Right lung (tissue), 10 donors: ENCODE measurements at places on chromosomes 13 and 19.

GRCh38 chr19:43684326-43684725 lies 14.4 kb upstream of the PLAUR start:
- no peak for DNase-seq

GRCh38 chr13:45219938-45220375 lies 19.1 kb upstream of the KCTD4 start:
- no peak for DNase-seq

GRCh38 chr19:47187335-47187655 lies 43.7 kb downstream of the BBC3 start:
- DNase-seq: no peak

DNA sequence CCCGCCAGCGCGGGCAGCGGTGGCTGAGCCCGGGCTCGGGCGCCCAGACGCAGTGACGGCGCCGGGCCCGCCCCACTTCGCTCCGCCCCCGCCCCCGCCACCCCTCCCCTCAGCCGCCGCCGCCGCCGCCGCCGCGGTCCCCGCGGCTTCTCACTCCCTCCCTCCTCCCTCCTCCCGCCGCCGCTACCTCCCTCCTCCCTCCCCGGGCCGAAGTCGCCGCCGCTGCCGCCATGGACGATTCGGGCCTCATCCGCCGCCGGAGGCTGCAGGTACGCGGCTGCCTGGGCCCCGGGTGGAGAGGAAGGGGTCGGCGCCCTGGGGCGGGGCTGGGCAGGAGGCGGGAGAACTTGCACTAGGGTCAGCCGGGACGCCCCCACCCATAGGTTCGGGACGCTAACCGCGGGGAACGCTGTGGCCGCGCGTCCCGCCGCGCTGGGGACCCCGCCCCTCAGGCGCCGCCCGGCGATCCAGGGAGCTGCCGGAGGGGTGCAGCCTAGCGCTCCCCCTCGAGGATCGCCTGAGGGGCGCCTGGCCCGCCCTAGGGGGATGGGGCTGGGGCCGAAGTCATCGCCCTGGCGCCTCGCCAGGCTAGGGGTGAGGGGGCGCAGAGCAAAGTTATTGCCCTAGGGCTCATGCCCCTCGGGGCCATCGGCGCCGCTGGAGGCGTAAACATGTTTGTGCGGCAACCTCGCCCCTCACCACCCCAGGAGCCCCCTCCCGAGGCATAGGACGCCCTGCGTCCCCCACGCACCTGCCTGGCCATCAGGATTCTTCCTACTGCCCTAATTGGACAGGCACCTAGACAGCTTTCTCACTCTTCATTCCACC lies 427 bp downstream of the RTBDN start:
- DNase-seq: no peak

- DNase-seq: no peak
Measured at GRCh38 chr19:2260341-2260805, 4.2 kb upstream of the JSRP1 start.

GRCh38 chr19:16637535-16637934 lies 9.5 kb upstream of the MED26 start:
- DNase-seq: no peak

- no peak for DNase-seq
Measured at GRCh38 chr19:10271543-10272086, 695 bp downstream of the ICAM1 start.

- DNase-seq: no peak
Measured at GRCh38 chr13:26300140-26300539, 46.2 kb downstream of the CDK8 start.

- no peak for DNase-seq
Measured at GRCh38 chr19:35742121-35742724, at the start of gene IGFLR1. Gene IGFLR1 (minus strand): TSS chr19:35742452. CDS start chr19:35741180, 1,272 bp downstream.

DNA sequence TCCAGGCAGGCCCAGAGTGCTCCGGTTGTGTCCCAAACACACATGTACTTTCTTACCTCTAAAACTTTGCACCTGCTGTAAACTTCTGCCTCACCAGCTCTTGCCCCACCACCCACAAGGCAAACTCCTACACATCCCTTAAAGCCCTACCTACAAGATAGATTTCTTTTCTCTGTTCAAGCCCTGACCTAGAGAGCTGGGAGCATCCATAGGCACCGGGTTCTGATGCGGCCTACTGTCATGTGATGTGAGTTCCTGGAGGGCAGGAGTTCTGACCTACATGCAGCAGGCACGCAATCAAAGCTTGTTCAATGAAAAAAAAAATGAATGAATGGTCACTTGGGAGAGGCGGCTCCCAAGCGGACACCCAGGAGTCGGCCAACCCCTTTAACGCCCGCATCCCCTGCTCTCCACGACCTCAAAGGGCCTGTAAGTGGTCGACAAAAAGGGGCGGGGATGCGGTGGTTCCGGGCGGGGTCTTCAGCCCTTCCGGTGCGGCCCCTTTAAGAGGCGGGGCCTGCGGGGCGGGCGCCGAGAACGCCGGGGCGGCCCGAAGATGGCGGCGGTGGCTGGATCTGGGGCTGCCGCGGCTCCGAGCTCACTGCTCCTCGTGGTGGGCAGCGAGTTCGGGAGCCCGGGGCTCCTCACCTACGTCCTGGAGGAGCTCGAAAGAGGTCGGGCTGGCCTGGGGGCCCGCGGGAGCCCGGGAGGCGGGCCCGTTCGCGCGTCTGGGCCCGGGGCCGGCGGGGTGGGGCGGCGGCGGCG lies at the start of gene MAP1S:
Gene MAP1S (plus strand): TSS at position 534 of the 765 bp plus-strand sequence. CDS start 23 bp downstream, at position 557.
- DNase-seq: peak; percentile 51

- no peak for DNase-seq
Measured at GRCh38 chr13:40652588-40652940, 13.9 kb downstream of the FOXO1 start.

DNA sequence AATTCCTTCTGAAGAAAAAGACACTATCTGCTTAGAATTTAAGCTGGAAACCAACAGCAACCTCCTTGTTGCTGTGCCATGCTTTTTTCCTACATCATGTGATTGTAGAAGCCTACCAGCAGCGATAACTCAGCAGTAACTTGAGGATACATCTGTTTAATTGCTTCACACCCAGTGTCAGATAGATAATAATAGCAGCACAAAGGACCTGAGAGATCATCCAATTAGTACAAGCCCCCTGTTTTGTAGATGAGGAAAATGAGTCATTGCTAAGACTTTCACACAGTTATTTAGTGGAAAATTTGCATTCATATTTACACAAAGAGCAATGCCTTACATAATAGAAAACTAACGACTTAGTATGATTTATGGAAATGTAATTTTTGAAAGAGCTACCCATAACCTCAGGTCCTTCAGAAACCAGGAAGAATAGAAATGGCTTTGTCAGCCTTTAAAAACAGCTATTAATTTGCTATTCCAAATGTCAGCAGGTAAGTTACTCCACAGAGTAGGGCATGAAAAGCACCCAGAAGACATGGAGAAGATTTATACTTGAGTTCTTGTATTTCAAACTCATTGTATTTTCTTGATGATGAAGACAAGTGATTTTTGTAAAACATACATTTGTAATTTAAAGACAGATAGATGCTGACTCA lies 93.7 kb upstream of the SGCG start:
- DNase-seq: no peak

DNA sequence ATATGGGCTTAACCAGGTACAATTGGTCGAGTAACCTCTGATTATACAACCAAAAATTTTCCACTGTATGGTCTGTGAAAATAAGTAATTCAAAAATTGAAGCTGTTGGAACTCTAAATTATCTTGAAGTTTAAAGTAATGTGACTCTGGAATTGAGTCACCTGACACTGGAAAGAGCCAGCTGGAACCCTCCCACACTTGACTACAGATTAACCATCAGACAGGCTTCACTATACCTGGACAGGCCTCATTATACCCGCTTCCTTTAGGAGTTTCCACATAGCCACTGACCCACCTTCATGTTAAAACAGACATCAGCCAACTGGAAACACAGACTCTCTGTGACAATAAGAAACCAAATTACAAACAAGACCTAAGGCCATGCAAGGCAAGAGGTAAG lies 1.3 kb downstream of the ZNF433 start:
- DNase-seq: no peak

- no peak for DNase-seq
Measured at GRCh38 chr19:889662-890295, 3.2 kb downstream of the MED16 start.

DNA sequence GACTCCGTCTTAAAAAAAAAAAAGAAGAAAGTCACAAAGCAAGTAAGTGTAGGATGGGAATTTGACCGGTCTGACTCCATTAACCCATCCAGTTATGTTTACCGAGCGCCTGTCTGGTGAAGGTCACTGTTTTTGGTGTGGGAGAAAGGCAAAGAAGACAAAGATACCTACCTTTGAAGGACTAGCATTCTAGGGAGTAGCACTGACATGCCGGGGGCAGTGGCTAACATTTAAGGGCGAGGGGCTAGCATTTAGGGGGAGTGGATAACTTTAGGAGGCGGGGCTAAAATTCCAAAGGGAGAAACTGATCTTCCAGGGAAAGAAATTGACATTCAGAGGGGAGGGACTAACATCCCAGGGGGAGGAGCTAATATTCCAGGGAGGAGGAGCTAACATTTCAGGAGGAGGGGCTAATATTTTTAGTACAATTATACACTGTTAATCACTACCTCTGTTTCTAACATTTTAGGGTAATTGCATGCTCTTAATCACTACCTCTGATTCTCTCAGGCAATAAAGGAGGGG lies 8.7 kb downstream of the GPR32 start:
- DNase-seq: no peak

- no peak for DNase-seq
Measured at GRCh38 chr19:4320419-4320818, 16.0 kb downstream of the FSD1 start.

- DNase-seq: no peak
Measured at GRCh38 chr13:37929308-37929707, 59.7 kb upstream of the TRPC4 start.

GRCh38 chr19:18379803-18380747 lies 5.9 kb upstream of the GDF15 start:
- no peak for DNase-seq

DNA sequence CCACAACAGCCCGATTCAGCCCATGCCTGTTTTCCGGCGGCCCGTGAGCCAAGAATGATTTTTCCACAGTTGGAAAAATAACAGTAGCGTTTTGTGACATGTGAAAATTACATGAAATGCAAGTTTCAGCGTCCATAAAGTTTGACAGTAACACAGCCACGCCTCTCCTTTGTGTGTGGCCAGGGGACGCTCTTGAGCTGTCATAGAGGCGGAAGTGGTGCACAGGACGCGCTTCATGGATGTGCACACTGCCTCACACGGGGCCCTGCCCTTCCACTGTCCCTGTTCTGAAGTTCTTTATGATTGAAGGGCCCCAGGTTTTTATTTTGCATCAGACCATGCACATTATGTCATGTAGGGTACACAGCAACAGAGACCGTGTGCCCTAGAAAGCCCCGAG lies 12.4 kb upstream of the ELAVL1 start:
- no peak for DNase-seq

DNA sequence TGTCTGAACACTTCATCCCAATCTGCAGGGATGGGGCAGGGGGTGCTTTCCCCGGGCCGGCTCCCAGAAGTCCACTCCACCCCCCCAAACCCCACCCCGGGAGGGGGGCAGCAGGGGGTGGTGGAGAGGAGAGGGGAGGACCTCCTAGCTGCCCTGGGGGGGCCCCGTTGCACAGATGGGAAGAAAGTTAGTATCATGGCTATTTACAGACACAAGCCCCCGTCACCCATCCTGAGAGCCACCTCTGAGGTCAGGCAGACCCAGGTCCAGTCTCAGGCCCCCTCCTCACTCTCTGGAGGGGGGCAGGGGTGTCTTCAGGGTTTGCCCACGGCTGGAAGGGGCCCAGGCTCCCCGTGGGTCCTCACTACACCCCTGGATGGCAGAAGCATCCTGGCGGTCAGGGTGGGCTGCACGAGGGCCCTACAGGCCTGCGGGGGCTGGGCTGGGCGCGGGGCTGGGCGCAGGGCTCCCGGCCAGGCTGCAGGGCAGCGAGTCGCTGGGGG lies 5.8 kb upstream of the REXO1 start:
- no peak for DNase-seq

- no peak for DNase-seq
Measured at GRCh38 chr13:107139006-107139405, 571.1 kb upstream of the ARGLU1 start.

DNA sequence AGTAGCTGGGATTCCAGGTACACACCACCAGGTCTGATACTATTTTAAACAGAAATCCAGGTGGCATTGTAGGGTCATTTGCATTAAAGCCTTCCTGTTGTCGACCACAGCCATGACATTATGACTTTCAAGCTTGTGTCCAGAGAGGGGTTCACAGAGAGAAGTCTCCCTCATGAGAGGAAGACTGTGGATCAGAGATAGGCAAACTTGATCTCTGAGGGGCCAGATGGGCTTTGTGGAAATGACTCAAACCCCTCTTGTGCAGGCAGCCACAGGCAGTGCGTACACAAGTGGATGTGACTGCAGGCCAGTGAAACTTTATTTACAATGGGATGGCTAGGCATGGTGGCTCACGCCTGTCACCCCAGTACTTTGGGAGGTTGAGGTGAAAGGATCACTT lies 27.8 kb upstream of the F2RL3 start:
- DNase-seq: no peak

- DNase-seq: no peak
Measured at GRCh38 chr13:42547612-42548011, 26.3 kb upstream of the TNFSF11 start.

GRCh38 chr19:7637374-7638256 lies 705 bp downstream of the STXBP2 start:
- DNase-seq: no peak

GRCh38 chr19:38557205-38557799 lies 60.5 kb downstream of the MAP4K1 start:
- no peak for DNase-seq

- no peak for DNase-seq
Measured at GRCh38 chr13:107586216-107586615, 629.1 kb downstream of the LIG4 start.

DNA sequence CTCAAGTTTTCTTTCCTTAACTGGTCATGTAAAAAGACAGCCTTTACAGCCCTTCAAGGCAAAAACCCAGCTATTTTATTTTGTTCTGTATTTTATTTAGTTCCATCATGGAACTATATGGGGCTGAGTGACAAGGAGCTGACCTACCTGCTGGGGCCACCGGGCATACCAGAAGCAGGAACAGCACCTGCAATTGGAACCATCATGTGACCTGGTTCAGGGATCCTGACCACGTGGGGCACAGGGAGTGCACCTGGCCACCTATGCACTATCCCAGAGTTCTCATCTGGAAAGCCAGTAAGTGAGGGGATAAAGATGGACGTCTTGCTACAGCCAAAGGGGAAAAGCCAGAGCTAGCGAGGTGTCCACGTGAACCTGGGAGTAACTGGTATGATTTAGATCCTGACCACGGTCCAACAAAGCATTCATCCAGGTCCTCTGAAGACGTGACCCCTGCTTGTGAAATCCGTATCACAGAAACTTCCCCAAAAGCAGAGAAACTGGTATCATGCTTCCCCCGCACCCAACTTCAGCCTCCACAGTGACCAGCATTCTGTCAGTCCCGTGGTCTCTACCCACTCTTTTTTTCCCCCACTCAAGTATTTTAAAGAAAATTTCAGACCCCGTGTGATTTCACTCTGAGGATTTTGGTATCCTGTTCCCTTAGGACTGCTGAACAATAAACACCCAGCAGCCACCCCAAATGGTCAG lies 40.5 kb upstream of the SLC15A1 start:
- DNase-seq: no peak

- DNase-seq: no peak
Measured at GRCh38 chr13:85590231-85590931, 208.8 kb downstream of the SLITRK6 start.
